ENCODE measurements at places on chromosomes 5 and 9.

DNA sequence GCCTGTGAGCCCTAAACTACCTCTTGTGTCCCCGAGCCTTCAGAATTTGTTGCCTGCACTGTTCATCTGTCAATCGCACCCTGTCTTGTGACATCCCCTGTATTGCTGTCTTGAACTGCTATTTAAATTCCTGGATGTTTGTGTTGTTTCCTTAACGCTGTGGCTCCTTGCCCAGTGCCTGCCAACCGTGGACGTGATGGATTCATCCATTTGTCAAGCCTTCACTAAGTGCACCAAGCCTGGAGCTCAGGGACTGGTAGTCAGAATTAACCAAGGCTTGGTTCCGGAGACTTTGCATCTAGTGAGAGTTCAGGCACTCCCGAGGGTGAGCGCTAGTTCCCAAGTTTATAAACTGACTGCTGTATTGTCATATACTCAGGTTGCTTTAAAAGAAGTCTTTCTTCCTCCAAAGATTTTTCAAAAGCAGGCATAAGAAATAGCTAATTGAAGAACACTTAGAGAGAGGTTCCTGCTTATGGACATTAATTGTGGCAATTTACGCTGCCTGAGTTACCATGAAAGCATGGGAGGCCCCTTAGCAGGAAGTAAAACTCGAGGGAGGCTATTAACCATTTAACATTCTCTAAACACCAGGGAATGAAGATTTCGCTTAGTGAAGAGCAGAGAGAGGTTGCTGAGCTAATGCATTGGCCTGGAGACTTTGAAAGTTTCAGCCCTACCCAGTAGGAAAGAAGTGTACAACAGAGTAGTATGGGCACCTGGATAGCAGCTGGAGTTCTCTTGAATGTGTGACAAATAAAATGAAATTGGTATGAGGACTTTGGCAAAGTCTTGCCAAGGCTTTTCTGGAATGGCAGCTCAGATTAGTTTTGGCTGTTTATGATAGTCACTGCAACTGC, 29.0 kb downstream of the RGS3 start:
- DNase-seq, result no peak

- DNase-seq, result no peak
Observed at GRCh38 chr5:134614450-134615085, 18.1 kb downstream of the SAR1B start.

GRCh38 chr5:15374886-15375285, 125.1 kb upstream of the FBXL7 start:
- DNase-seq, result no peak

- peak; percentile 59 for DNase-seq
Observed at GRCh38 chr9:129886226-129887174, 51.2 kb downstream of the USP20 start.

GRCh38 chr9:130406278-130406895, 38.4 kb upstream of the ASS1 start:
- DNase-seq, result no peak

- no peak for DNase-seq
Observed at GRCh38 chr5:14685757-14686156, 21.2 kb downstream of the OTULIN start.

GRCh38 chr5:143206196-143207053, 197.1 kb downstream of the NR3C1 start:
- DNase-seq, result no peak

GRCh38 chr9:135530146-135530545, 8.9 kb downstream of the LCN1 start:
- DNase-seq, result no peak

- no peak for DNase-seq
Observed at GRCh38 chr9:86405926-86406325, 51.7 kb upstream of the TUT7 start.

DNA sequence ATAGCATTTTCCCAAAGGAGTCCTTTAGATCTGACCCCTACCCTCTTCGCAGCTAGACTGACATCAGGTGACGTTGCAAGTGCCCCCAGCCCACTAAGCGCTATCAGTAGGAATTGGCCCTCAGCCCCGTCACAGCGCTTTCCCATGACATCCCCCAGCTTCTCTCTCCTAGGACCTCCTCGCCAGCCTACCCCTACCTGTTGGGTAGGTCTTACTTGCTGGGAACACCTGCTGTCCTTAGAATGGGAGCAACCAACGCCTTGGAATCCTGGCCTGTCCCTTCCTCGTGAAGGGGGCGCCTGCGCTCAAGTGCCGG, 584 bp upstream of the PIP5K1B start:
- no peak for DNase-seq

DNA sequence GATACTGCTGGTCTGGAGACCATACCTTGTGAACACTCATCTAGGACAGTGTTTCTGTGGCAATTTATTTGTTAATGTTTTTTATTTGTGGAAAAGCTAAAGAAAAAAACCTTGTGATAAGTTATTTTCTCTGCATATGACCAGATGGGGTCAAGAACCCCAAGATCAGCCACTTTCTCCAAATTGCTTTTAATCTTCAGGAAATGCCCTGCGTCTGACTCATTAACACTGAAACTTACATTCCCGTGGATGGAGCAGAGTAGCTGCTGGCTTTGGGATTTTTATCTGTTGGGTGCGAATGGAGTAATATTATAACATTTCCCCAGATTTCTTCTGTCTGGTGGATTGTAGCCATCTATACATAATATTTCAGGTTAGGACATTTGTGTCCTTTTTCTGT, 444.5 kb downstream of the SH3GL2 start:
- no peak for DNase-seq

DNA sequence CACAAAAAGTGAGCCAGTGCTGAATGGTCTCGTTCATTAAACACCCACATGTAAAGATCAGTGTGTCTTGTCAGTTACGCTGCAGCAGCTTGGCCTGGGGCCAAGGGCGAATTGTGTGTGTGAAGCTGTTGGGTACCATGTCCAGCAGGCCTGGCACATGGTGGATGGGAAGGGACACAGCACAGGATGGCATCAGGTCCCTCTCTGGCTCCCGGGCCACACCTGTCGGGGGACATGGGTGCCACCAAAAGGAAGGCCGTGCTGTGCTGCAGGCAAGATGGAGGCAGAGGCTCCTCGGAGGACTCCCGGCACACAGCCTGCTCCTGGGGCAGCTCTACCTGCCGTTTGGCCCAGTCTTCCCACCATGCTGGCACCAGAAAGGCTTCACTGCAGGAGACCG, 32.0 kb downstream of the NKD2 start:
- no peak for DNase-seq

DNA sequence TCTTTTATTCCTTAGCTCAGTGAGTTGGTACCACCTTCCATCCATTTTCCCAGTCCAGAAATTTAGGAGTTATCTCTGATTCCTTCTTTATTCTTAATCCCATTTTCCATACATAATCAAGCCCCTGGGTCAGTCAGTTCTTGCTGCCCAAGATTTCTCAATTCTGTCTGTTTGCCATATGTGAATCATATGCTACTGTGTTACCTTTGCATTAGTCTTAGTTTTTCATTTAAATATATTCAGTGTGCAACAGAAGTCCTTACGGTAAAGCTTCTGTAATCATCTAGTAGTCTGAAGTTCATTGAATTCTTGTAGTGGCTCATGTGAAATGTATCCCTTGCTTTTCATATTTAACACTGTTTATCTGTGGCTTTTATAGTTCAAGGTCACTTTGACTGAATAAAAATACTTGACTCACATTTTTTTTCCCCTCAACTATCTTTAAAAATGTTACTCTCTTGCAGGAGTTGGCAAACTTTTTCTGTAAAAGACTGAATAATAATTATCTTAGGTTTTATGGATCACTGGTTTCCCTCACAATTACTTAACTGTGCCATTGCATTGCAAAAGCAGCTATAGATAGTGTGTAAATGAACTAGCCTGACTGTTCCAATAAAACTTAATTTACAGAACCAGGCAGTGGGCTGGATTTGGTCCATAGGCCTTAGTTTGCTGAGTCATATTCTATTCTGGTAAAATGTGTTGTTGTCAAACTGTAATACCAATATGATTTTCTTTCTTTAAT, 6.9 kb downstream of the KIAA1958 start:
- DNase-seq, result no peak

- no peak for DNase-seq
Observed at GRCh38 chr9:1535599-1535998, 479.5 kb upstream of the SMARCA2 start.

DNA sequence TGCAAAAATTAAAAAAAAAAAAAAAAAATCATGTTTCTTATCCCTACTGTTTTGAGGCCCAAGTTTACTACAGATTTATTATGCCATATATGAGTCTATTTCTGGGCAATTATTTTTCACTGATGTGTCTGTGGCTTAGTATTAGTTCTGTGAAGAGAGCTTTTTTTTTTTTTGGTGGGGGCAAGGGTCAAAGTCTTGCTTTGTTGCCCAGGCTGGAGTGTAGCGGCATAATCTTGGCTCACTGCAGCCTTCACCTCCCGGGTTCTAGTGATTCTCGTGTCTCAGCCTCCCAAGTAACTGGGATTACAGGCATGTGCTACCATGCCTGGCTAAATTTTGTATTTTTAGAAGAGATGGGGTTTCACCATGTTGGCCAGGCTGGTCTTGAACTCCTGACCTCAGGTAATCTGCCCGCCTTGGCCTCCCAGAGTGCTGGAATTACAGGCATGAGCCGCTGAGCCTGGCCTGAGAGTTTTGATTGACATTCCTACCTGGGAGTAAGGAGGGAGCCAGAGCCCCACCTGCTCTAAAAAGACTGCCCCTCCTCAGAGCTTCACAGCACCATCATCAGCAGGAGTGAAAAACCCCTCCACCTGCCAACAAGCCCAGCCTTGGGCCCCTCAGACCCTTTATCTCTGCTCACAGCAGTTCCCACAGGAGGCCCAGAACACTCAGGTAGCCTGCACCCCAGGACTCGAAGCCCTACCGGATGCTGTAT, 36.1 kb upstream of the JADE2 start:
- DNase-seq, result no peak

DNA sequence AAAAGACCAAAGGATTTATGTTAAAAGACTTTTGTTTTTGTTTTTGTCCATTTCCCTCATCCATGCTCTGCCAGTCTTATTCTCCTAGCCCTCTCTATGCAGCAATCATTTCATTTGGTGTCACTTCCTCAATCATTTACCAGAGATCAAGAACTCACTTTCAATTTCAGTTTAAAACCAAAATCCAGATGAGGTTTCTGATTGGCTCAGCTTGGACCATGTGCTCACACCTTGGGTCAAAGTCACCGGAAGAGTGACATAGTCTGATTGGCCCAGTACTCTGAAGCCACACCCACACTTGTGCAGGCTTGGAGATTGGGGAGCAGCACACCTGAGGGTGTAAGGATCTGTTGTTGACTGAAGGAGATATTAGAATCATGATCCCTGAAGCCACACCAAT, 79.6 kb downstream of the TLR4 start:
- no peak for DNase-seq

GRCh38 chr9:5186416-5187169, 1.2 kb upstream of the INSL6 start:
- DNase-seq, result peak; percentile 55

DNA sequence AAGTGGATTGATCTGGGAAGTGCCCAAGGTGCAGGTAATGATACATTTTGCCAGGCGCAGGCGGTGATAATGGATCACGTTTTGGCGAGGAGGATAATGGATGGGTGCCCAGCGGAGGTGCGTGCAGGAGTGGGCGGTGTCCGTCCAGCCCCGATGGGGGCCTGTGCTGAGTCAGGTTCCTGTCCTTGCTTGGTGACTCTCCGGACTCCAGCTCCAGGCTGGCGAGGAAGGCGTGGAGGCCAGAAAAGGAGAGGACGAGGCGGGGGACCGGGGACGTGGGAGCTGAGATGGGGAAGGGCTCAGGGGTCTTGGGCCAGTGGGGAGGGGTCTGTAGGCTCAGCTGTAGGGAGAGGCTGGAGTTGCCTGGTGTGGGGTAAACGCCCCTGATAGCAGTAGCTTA, 268.3 kb downstream of the PBX3 start:
- DNase-seq, result no peak

DNA sequence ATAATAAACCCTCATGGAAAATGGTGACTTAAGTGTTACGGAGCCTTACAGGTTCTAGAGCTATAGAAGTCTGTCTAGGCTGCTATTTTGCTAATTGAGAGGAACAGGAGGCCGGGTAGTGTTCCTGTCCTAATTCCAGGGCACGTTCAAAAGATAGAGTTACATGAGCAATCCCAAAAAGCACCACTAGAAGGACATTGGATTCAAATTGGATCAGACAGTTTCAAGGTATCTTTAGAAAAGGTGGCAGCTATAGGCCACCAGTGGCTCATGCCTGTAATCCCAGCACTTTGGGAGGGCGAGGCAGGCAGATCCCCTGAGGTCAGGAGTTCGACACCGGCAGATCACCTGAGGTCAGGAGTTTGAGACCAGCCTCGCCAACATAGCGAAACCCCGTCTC, 458.8 kb downstream of the TMEM232 start:
- no peak for DNase-seq

GRCh38 chr5:107735558-107735957, 64.8 kb upstream of the EFNA5 start:
- DNase-seq, result no peak

DNA sequence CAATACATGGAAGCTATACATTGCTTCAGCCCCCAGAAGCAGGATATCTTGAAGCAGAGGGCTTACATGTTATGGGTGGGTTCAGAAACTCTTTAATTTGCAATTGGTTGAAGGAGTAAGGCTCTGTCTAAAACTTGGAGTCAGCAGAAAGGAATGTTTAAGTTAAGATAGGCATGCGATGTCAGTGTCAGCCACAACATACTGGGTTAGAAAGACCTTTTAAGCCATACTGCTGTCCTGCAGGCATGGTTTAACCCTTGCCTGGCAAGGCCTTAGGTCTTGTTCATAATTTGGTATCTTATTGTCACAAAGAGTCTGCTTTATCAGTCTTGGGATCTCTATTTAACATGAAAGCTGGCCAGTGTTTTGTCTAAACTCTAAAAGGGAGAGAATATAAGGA, 1619.6 kb upstream of the WWC1 start:
- no peak for DNase-seq

GRCh38 chr5:127260686-127261085, 29.9 kb upstream of the MEGF10 start:
- no peak for DNase-seq

DNA sequence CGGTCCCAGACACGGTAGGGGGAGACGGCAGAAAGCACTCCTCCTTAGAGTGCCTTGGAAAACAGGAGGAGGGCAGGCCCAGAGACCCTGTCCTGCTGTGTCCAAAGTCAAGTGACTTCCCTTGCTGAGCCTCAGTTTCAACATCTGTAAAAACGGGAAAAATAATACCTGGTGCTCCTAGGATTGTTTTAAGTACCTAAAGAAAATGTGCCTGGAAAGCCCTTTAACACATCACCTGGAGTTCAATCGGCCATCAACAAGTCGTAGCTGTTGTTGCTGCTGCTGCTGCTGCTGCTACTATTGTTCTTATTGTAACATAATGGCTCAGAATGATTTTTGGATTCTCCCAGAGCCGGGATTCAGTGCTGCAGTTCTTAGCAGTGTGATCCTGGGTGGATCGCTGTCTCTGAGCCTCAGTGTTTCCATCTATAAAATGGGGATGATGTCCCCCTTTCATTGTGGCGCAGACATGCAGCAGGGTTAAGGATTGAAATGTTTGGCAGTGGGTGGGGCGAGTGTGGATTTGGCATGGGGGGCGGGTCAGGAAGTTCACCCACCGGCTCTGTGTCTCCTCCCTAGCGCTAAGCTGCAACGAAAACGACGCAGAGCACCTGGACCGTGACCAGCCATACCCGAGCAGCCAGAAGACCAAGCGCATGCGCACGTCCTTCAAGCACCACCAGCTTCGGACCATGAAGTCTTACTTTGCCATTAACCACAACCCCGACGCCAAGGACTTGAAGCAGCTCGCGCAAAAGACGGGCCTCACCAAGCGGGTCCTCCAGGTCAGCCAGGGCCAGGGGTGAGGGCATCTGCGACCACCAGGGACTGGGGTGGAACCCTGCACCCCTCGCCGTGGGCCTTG, 9.2 kb downstream of the LHX2 start:
- no peak for DNase-seq
